ENCODE measurements at places on chromosomes 6 and 20.

- DNase-seq, result no peak
These were observed 574.3 kb downstream of the COL12A1 start for GRCh38 chr6:74631564-74631963.

GRCh38 chr20:61643656-61644377, 391.8 kb downstream of the CDH4 start:
- DNase-seq, result no peak

- DNase-seq, result no peak
These were observed 232.0 kb upstream of the PMEPA1 start for GRCh38 chr20:57941604-57942381.

DNA sequence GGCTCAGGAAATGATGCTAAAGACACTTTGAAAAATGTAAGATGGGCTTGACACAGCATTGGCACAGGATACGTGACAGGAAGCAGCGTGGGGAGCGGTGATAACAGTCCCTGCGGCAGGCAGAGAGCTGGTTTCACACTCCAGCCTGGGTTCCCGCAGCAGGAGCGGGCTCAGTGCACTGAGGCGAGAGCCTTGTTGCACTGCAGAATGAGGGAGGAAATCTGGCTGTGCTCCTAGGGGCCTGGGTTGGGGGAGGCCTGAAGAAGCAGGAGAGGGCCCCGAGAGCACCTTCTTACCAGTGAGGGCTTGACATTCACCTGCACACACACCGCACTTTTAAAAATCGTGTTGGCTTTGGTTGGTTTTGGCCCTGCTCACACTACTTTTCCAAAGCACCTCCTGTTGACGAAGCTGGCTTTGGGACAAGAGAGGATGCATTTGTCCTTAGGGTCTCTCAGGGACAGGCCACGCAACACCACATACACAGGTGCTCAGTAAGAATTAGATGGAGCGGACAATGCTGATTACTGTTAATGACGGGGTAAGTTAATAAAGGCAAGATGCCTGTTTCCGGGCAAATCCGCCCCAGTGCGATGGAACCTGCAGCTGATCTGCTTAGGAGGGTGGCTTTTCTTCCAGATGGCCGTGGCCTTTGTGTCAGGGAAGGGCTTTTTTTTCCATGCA, 49.4 kb upstream of the ARMC2 start:
- peak; percentile 60 for DNase-seq

DNA sequence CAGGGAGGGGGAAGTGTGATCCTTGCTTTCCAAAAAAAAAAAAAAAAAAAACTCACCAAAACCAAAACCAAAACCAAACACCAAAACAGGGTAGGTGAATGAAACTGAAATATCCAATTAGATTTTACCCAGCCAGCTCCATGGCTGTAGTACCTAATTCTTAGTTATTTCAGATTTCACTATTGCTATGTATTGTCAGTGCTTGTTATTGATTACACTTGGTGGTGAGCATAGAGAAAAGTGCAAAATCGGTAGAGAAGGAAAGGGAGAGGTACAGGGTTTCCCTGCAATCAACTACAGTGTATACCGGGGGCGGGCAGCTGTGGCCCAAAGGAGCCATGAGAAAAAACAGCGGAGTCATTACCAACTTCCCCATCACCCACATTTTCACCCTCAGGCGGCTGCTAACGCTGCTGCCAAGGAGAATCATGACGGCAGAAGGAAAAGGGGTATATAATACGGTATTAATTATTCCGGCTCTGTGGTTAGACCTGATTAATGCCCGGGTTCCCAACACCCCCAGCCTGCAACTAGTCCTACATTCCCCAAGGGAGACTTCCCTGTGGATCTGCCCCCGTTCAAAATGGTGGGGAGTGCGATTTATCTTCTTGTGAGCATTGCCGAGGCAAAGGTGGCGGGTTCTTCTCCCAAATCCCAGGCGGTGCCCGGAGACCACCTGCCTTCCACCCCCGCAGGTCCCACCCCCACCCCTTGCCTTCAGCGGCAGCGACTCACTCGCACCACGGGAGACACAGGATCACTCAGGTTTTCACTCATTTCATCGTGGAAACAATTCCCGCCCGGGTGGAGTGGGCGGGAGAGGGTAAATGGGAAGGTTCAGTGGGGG, at the start of gene C6orf62:
Gene C6orf62 (minus strand): TSS at position 30 of the 847 bp plus-strand sequence. CDS start 486 bp downstream, outside the sequence.
- DNase-seq, result peak; percentile 41

All from CD4-positive, alpha-beta T cell treated with Interferon alpha-2 for 1 hour (primary cell).